Esophagus squamous epithelium (tissue), 5 donors: ENCODE measurements at places on chromosomes 12 and 14. TPM values are rescaled to one million over a fixed set of nuclear protein-coding genes. Genes with fewer than 3 reads are reported as not detected.

- no peak for DNase-seq
These were observed 120.7 kb downstream of the ADGRD1 start for GRCh38 chr12:131074221-131075083.

DNA sequence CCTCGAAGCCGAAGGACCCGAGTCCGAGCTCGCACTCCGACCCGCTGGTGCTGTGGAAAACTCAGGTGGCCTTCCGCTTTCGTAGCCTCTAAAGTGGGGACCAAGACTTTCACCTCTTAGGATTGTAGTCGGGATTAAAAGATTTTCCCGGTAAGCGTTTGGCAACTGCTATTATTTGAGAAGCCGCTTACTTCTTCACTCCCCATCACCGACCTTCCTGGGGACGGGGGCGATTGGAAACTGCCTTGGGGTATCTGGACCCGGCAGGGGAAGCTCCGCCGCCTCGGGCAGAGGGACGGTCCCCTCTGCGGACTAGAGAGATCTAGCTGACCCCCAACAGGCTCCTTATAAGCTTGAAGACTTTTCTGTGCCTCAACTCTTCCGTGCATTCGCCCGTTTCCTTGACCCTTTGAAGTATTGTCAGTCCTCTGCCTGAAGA is 659 bp downstream of the TRAFD1 start:
- DNase-seq: no peak

- DNase-seq: no peak
These were observed 1.2 kb downstream of the DUSP16 start for GRCh38 chr12:12561371-12562015.

DNA sequence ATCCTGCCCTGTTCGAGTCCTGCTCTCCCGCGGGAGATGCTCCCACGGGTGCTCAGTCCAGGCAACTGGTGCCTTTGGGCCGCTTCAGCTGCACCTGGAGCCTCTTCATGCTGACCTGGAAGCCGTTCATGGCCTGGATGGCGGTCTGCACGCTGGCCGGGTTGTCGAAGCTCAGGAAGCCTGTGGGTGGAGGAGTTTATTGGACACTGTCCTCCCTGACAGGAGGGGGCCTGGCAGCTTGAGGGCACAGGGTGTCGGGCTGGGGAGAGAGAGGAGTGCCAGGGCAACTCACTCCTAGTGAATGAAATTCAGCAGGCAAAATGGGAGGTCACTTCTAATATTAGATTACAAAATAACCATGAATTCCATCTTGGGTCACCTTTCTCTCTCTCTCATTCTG is 9.3 kb upstream of the NFYB start:
- no peak for DNase-seq

GRCh38 chr12:2101771-2102170 is 49.0 kb downstream of the CACNA1C start:
- DNase-seq: no peak

DNA sequence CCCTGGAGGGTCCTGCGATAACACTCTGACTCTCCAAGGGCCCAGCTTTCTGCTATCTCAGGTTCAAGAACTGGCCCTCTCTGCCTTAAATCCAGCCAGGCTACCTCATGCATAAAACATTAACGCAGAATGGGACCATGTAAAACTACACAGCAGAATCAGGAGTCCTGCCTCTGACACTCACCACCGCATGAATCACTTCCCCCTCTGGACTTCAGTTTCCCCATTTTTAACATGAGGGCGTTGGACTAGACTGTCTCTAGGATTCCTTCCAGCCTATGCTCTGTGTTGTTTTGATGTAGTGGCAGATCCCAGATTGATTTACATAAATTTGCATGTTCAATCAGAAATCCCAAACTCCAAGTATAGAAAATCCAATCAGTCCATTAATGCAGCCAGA is 3.3 kb downstream of the NCKAP5L start:
- no peak for DNase-seq

DNA sequence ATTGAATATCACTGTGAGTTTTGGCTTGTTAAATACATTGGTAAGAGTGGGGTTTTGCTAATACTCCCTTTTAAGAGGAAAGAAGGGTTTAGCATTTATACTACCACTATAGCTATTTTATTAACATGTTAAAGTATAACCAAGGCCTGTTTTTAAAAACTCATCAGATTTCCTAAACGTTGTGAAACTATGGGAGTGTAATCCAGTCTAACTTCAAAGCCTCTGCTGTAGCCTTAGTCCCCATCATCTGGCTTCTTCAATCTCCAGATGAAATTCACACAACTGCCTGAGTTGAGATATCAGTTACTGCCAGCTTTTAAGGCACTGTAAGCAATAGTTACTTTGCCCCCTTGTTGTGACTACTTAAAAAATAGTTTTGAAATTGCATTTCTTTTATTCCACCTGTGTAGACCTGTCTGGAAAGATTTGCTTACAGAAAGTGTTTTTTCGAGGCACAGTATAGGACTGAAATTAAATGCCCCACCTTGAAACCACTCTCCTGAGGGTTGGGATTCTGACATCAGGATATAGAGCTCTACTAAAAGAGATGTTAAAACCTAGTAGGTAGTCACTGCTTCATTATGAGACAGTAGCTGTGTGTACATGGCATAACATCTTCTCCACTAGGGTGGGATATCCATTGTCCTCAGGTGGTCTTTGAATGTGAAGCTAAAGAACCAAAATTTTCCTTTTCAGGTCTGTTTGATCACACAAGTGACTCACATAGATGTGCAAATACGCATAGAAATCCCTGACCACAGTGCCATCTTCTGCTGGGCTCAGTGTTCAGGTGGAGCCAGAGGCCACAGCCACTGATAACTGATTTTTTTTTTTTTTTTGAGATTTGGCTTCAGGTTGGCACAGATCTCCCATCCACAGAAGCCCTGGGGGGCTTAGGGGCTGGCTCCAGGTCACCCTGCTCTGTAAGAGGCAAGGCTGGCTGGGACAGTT is 125.5 kb downstream of the DAAM1 start:
- no peak for DNase-seq

DNA sequence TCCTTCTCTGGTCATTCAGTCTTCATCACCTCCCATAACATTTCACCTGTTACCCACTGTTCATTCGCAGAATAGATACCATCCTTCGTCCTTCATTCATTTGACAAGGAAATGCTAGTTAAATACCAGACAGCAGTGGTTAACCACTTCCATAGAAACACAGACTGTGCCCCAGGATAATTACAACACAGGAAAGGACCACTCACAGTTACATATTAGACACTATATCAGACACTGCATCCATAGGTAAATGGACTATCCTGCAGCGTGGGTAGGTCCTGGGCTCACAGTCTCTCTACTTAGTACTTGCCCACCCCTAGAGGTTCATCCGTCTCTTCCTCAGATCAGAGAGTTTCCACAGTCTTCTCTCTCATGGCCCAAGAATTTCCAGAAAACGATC is 1044.6 kb downstream of the VRK1 start:
- no peak for DNase-seq

DNA sequence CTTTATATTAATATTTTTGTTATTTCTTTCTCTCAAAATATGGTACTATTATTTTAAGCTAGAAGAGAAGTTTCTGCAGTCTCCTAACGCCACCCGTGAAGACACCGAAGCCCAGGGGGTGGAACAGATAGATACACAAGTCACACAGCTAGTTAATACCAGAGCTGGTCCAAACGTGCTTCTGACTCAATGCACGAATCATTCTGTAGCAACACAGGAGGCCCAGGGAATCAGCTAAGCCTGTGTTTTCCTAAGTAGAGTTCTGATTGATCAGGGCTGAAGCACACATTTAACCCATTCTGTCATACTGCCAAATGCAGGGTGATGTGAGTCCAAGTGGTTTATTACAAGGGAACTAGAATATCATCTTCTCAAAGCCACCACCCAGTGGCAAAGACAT is 116.9 kb upstream of the PWP1 start:
- DNase-seq: no peak

DNA sequence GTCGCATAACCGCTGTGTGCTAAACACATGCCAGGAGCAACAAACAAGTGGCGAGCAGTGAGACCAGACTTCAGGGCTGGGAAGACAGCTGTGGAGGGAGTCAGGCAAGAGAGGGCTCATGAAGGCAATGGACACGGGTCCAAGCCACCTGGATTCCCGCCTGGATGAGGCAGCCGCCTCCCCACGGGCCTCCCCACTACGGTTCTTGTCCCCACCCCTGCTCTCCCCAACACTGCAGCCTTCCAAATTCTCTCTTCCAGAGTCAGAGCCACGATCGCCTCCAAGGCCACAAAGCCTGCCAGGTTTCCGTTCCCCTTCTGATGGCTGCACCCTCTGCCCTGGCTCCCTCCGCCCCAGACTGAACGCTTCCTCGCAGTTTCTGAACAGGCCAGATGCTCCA is 36.1 kb upstream of the PIWIL1 start:
- no peak for DNase-seq

DNA sequence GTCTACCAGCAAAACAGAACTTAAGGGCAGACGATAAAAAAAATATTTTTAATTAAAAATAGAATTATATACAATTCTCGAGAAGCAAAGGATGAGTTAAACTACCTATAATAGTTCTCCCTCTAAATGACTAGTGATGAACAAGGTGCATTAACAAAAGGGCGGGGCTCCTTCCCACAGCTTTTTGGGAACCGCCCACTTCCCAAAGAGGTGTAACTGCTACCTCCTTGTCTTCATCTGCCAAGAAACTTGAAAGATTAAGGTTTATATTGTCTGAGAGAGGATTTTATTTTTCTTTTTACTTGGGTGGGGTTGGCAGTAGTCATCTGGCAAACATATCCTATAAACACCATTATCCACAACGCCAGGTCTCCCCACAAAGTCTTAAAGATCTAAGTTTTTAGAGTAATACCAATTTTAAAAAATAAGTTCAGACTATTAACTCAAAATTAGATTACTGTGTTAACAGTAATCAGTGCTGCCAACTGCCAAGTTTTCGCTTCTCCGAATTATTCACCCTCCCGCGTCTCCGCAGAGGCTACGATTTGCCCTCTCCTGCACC is 938 bp downstream of the RALGAPA1 start:
- DNase-seq: no peak

GRCh38 chr12:131100031-131100674 is 146.4 kb downstream of the ADGRD1 start:
- DNase-seq: no peak

DNA sequence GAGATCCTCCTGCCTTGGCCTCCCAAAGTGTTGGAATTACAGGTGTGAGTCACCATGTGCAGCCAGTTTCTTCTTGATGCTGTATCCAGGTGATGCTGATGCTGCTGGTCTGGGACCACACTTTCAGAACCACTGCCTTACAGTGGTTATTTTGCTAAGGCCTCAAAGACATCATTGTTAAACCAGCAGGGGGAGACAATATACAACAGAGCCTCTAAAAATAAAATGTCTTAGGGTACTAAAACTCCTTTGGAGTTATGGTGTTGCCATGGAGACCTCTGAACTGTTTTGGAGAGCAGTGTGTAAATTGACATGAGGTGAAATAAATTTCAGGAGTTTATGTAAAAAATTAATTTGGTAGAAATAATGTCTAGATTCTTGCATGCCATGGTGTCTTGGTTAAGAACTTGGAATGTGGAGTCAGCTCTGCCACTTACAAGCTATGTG is 1.1 kb upstream of the ARG2 start:
- no peak for DNase-seq

GRCh38 chr14:68417009-68417650 is 375.7 kb downstream of the ZFP36L1 start:
- no peak for DNase-seq

DNA sequence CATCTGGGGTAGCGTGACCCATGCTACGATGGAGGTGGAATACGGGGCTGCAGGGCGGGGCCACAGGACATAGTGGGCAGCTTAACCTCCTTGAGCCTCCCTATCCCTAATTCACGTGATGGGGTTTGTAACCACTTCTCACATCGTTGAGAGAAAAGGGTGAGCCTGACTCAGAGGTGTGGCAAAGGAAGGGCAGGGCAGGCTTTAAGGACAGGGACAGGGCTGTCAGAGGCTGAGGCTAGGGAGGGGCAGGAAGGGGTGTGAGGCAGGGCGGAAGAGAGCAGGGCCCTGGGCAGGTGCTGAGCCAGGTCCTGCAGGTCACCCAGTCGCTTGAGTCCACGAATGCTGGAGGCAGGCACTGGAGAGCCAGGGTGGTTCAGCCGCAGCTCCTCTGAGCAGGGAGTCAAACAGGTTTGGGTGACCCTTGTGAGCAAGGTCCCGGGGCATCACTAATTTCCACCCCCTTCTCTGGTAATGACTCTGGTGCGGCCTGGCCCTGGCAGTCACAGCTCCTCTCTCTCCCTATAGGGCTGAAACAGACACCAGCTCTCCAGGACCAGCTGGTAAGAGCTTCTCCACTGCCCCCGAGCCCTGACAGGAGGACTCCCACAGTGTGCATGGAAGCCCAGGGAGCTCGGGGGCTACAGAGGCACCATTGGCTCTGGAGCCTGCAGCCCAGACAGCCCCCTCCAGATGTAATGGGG is 7.5 kb upstream of the AQP2 start:
- no peak for DNase-seq

DNA sequence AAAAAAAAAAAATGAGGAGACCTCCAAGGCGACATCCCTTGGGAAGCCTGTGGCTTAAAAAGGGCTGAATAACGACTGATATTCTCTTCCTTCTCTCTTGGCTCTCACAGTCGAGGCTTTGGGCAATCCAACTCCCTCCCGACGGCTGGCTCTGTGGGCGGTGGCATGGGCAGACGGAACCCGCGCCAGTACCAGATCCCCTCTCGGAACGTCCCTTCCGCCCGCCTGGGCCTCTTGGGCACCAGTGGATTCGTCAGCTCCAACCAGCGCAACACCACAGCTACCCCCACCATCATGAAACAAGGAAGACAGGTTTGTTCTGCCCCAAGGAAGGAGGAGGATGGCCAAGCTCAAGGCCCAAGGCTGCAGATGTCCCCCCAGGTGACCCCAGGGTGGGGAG is 127.8 kb downstream of the GCH1 start:
- DNase-seq: no peak

DNA sequence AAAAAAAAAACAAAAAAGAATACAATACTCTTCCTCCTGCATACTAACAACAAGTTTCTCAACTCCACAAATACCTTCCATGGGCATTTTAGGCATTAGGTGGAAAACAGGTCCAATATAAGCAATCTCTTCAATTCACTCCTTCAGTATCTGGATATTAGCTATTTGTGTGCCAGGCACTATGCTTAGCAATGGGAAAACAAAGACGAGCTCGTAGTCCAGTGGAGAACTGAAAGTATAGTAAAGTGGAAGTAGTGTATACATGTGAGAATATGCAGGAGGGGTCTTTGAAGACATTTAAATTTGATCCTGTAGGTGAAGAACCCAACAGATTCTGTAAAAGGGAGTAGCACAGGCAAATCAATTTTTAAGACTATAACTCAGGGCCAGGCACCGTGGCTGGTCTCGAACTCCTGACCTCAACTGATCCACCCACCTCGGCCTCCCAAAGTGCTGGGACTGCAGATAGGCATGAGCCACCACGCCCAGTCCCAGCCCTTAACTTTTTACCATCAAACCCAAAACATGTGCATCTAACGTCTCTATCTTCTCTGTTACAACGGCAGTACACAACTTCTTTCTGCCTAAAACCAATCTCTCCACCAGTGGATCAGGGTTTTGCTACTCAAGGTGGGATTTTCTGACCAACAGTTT is 10.6 kb downstream of the HECTD1 start:
- DNase-seq: no peak

- DNase-seq: no peak
These were observed at the start of gene LBHD2 for GRCh38 chr14:103084021-103084919. LBHD2 (plus strand) TSS chr14:103084210; CDS start chr14:103086013, 1,803 bp downstream.

P2RX2 gene
- not detected for total RNA-seq

IFNG-AS1 gene
- total RNA-seq: not detected

ACRBP gene
- total RNA-seq: not detected
